NCI-H187 (cell line): ENCODE measurements at places on chromosomes 1 and 21.

- no peak for DNase-seq
Measured at GRCh38 chr1:113777561-113777960, 18.3 kb upstream of the PHTF1 start.

DNA sequence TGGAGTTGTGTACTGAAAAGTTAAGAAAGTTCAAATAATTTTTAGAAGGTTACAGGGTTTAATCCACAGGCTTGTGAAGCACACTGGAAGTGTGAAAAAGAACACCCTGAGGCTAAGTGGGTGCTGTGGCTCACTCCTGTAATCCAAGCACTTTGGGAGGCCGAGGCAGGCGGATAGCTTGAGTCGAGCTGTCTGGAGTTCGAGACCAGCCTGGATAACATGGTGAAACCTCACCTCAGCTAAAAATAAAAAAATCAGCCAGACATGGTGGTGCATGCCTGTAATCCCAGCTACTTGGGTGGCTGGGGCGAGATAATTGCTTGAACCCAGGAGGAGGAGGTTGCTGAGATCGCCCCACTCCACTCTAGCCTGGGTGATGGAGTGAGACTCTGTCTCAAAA, 9.8 kb downstream of the TXNIP start:
- DNase-seq = no peak

- DNase-seq = no peak
Measured at GRCh38 chr1:228161866-228162265, 3.7 kb upstream of the IBA57 start.

DNA sequence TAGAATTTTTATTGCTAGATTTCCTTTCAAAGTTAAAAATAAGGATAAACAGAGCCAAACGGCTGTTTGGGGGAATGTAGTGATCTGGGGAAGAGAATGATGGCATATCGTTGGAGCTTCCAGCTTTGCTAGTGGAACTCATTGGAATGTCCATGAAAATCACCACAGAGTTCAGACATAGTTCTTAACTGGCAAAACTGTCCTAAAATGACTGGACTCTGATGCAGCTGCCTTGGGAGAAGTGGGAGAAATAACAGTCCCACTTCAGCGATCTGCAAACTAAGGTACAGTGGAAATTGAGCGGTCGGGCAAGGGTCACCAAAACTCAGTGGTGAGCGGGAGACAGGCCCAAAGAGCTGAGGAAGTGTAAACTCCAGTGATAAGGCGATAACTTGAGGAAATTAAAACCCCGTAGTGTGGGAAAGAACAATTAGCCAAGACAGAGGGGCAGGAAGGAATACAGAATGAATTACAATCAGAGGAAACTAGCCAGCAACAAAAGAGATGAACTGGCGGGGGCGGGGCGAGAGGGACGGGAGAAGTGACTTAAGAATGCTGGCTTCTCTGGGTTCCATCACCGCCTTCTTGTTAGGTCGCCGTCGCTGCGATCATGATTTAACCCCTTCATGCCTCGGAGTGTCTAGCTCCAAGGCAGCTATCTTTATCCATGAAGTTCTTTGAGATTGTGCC, 89.8 kb upstream of the ARHGAP29 start:
- no peak for DNase-seq

DNA sequence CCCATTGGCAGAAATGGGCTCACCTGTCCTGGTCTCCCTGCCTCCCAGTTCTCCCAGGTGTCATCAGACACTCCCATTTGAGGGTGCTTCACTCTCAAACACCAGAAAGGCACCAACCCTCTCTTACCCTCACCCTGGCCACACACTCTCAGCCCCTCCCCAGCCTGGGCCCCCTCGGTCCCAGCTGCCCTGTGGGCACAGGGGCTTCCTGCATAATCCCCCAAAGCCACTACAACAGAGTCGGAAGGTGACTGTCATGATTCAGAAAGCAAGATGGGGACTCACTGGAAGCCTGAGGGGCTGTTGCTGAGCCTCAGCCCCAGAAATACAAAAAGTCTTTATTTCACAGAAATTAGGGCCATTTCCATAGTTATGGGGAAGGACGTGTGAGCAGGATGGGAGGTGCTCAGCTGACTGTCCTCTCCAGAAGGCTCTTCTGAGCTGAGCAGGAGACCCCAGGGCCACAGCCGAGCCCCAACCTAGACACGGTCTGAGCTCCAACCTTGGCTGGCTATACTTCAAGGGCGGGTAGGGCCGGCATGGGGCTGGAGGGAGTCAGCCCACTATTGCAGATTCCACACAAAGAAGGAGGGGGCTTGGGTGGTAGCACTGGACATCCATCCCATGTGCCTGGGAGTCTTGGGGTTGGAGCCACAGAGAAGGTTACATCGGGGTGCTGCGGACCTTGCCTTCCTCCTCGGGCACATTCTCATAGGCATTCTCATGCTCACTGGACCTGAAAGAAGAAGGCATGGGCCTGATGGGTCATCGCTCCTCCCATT, 6.3 kb downstream of the PDZK1IP1 start:
- no peak for DNase-seq

DNA sequence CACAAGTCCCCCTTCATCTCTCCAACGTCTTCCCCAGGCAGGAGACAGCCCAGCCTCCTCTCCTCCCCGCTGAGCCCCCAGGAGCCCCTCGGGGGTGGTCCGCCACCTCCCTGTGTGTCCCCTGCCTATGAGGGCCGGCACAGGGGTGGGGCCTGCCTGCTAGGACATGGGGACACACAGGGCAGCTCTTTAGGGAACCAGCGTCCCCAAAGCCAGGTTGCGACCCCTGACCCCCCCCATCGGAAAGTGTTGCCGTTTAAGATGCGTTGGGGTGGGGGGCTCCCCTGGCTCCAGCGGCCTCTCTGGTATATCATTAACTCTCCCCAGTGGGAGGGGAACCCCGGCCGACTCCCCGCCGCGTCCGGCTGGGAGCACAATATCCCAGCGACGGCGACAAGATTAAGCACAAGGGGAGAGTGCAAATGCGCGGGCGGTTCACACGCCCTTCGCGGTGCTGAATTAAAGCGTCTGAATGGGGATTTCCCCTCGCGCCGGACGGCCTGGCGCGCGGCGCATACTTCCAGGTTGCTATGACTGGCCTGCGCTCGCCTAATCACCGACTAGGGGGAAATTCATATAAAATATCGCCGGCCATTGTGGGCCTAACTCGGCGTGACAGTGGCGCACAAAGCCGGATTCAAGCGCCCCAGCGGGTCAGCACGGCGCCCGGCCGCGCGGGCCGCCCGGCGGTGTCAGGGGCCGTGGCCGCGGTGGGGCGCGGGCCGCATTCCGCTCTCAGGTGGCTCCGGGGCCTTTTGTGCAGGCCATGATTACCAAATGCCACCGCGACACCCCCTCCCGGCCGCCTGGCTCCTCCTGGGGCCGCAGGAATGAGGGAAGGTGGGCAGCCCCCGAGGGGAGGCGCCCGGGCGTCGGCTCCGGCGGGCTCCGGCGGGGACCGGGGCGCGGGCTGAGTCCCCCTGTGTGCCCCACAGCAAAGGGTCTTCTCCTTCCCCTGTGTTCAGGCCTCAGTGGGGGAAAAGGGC, 30.9 kb downstream of the WNT3A start:
- no peak for DNase-seq

- no peak for DNase-seq
Measured at GRCh38 chr21:25313829-25314228, 293.5 kb downstream of the MRPL39 start.

GRCh38 chr1:92820024-92820423, 11.8 kb upstream of the RPL5 start:
- no peak for DNase-seq

GRCh38 chr1:180397175-180397574, 105.2 kb downstream of the ACBD6 start:
- no peak for DNase-seq
